ENCODE measurements at places on chromosomes 11 and 22.

GRCh38 chr11:14500181-14500651 is 605 bp upstream of the COPB1 start:
- DNase-seq = no peak

DNA sequence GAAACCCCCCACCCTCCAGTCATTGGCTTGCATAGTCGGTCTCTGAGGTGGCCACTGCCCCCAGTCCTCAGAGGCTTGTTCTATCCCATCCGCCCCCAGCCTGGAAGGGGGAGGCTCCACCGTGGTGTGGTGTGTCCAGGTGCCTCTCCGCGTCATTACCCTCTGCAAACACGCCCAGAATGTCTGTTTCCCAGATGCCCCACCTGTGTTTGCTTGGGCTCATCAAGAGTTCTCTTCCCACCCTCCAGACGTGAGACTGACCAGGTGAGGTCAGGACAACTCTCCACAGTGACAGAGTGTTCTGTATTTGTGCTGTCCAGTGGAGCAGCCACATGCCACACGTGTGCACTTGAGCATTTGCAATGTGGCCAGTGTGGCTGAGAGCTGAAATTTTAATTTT is 24.9 kb downstream of the LRRC10B start:
- no peak for DNase-seq

GRCh38 chr22:45008751-45009605 is 827 bp downstream of the PHF21B start:
- no peak for DNase-seq

DNA sequence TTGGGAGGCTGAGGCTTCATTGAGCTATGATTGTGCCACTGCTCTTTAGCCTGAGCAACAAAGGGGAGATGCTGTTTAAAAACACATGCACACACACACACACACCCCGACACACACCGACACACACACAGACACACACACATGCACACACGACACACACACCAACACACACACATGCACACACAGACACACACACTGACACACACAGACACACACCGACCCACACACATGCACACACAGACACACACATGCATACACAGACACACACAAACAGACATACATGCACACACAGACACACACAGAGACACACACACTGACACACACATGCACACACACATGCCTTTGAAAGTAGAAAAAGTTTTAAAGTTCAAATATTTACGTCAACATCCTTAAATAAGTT is 5.5 kb upstream of the LTO1 start:
- DNase-seq = no peak

GRCh38 chr11:2444821-2445745 is at the start of gene KCNQ1:
Gene KCNQ1, plus strand, starts transcription at chr11:2445008. Its CDS starts 91 bp downstream, at chr11:2445099.
- no peak for DNase-seq

DNA sequence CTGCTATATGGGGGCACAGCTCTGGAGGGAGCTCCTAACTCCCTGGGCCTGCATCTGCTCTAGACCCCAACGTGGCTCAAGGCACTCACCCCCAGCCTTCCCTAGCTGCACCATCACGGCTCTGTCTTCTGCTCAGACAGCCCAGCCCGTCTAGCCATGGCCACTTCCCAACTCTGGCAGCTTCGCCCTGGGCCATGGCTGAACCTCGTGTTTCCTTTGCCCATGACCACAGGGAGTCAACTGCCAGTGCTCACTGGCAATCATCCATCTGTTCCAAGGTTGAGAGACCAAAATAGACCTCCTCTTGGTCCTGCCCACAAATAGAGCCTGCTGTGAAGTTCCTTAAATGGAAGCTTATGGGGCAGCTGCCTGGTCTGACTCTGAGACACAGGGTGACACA is 5.4 kb downstream of the LMO1 start:
- DNase-seq = no peak

- DNase-seq = no peak
These were observed 19.8 kb downstream of the ARL14EP start for GRCh38 chr11:30342736-30343166.

GRCh38 chr11:45023065-45023365 is 72.3 kb upstream of the TP53I11 start:
- no peak for DNase-seq

DNA sequence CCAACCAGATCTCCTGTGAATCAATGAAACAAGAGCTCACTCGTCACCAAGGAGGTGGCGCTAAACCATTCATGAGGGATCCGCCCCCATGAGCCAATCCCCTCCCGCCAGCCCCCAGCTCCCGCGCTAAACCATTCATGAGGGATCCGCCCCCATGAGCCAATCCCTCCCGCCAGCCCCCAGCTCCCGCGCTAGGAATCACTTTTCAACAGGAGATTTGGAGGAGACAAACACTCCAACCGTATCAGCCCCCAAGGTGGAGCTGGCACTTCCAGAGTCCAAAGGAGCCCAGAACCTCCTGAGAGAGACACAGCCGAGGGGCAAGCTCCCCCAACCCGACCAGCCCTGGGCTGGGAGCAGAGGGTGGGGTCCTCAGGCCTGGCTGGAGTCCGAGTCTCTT is 40.9 kb upstream of the PRR5 start:
- DNase-seq = no peak

GRCh38 chr11:116042146-116042545 is 537.9 kb upstream of the CADM1 start:
- no peak for DNase-seq

- no peak for DNase-seq
These were observed 7.6 kb downstream of the IGF2 start for GRCh38 chr11:2131371-2132236.

DNA sequence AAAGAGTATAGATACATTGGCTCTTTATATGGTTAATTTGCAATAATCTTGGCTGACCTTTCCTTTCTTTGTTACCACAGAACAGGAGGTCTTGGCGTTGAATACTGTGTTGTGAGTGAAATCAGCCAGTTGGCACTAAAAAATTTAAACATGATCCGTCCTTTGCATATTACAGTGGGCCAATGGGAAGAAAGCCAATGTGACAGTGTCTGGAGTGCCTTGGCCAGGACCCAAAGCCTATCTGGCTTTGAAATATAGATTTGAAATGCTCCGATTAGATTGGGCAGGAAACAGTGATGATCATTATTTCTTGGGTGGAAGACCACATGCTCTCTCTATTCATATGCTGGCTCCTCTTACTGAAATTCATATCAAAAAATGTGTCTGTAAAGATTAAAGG is 339.6 kb upstream of the ANO3 start:
- no peak for DNase-seq

- no peak for DNase-seq
These were observed 15.1 kb downstream of the CWC15 start for GRCh38 chr11:94958121-94958696.

DNA sequence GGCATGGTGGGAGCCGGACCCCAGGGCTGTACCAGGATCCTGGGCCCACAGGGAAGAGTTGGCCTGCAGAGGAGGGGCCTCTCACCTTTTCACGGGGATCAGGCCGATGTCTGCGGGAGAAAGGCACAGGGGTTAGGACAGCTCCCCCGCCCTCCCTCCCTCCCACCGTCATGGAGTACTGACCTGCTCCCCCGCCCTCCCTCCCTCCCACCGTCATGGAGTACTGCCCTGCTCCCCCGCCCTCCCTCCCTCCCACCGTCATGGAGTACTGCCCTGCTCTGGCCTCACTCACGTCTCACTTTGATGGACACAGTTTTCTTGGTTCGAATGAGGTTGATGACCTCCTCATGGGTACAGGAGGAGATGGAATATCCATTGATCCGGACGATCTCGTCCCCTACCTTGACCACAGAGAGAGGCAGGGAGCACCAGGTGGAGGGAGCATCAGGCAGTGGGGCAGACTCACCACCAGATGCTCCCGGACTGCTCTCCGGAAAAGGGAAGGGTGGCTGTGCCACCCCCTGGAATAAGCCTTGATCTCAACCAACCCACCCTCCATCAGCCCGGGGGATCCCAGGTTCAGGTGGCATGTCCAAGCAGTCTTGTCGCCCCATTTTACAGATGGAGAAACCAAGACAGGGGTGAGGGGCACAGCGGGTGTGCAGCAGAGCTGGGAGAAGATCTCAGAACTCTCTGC is 17.1 kb downstream of the USH1C start:
- no peak for DNase-seq

DNA sequence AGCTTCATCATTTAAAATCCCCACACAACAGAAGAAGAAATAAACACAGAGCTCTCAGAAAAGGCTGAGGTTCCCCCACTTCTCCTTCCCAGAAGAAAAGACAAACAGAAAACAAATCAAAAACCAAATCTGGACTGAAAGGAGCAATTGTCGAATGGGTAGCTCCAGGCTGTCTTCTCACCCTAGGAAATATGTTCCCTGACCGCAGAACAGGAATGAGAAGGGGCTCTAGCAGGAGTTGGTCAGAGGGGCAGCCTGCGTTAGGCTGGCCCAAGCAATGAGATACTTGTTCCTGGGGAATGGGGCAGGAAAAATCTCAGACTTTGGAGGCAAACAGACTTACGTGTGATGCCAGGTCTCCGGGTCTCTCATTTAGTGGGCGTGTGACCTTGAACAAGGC is 562.6 kb upstream of the CADM1 start:
- DNase-seq = no peak

- DNase-seq = no peak
These were observed 27.4 kb upstream of the RDX start for GRCh38 chr11:110323786-110324185.

- no peak for DNase-seq
These were observed 40.6 kb downstream of the PARVA start for GRCh38 chr11:12417691-12418611.

DNA sequence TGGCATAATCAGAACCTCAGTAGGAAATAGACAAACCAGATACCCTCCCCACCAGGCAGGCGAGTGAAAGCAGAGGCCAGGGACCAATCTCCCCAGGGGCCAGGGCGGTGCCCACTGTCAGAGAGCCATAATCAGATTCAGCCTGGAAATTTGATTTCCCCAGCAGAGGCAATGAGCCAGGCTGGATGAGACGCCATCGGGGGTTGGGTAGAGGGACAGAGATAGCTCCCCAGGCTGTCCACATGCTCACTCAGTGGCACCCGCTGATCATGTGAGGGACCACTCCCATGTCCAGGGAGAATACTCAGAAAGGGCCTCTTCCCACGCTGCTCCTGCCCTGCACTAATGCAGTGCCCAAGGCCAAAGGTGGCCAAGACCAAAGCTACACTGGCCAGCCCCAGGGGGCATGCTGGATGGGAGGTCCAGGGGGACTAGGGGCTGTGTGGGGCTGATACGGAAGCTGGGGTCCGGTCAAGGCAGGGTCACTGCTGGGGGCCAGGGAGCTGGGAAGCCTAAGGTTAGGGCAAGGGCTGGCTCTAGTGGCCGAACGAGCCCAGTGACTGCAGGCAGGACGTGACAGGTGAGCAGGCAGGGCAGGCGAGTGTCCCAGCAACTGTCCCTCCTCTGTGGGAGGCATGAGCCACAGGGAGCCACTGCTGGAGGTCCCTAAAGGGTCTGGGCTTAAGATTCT is 19.8 kb downstream of the ARVCF start:
- DNase-seq = no peak

GRCh38 chr11:70528046-70528793 is 129.9 kb downstream of the CTTN start:
- DNase-seq = no peak

- no peak for DNase-seq
These were observed 241.6 kb downstream of the SWAP70 start for GRCh38 chr11:9905501-9905951.

DNA sequence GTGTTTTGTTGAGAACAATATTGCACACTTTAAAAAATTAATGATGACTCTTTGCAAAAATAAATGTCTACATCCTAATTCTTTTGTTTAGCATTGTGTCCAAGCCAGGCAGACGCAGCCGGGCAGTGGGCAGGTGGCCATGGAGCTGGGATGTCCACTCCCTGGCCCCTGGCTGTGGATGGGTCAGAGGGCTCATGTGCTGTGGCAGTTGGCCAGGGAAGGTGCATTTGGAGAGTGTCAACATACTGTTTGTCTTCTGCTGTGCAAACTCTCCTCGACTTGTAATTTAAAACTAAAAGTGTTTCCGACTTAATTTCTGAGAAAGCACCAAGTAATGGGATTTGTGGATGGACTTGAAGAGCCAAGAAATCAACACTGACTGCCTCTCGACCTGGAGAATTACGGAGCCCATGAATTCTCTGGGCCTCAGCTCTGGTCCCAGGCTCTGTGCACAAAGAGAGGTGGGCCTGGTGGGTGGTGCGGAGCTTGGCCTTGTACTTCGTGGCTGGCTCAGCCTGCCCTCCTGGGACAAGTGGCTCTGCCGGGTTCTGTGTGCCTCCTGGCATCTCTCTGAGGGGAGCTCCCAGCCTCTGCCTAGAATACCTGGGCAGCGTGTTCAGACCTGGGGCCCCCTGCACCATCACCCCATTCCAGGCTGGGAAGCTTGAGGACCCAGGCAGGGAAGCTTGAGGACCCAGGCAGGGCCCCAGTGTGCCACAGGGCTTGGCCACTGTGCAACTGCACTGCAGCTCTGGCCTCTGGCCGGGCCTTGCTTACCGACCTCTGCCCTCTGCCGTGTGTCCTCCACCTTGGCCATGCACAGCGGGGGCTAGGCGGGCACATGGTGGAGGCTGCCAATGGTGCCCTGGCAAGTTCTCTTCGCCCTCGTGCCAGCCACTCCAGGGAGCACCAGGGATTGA is 46.4 kb downstream of the RTN4R start:
- no peak for DNase-seq

GRCh38 chr11:18566406-18566805 is 22.1 kb downstream of the UEVLD start:
- DNase-seq = no peak

- DNase-seq = no peak
These were observed 723 bp downstream of the CACNG2 start for GRCh38 chr22:36702842-36703215.

DNA sequence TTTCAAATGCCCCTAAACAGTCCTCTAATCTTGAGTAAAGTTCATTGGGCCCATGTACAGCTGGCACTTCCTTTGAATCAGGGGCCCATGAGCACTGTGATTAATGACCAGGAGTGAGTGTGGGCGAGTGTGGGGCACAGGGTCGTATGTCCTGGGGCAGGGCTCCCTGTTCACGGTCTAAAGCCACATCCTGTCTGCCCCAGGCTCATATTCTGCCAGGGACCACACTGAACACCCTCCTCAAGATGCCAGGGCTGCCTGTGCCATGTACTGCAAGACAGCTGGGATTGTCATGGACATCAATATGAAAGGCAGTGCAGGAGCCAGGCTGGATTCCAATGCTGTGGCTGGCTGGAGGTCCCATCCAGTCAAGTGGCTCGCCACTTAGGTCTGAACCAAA is 130.5 kb downstream of the KIRREL3 start:
- no peak for DNase-seq

- no peak for DNase-seq
These were observed 116.4 kb downstream of the ARHGAP32 start for GRCh38 chr11:129075757-129076156.

- no peak for DNase-seq
These were observed 79.1 kb upstream of the TIMP3 start for GRCh38 chr22:32722441-32722840.
